Astrocyte (in vitro differentiated cells and primary cell): ENCODE measurements at places on chromosomes 6 and 20. TPM values are rescaled to one million over a fixed set of nuclear protein-coding genes. Genes with fewer than 3 reads are reported as not detected.

GGTLC1 gene
- not detected in 2 replicates for total RNA-seq

GRCh38 chr6:168160506-168161370 lies 81.7 kb upstream of the FRMD1 start:
- DNase-seq: no peak

FAM184A gene
- total RNA-seq: 1.3 and 2.0 TPM in 2 replicates

DNA sequence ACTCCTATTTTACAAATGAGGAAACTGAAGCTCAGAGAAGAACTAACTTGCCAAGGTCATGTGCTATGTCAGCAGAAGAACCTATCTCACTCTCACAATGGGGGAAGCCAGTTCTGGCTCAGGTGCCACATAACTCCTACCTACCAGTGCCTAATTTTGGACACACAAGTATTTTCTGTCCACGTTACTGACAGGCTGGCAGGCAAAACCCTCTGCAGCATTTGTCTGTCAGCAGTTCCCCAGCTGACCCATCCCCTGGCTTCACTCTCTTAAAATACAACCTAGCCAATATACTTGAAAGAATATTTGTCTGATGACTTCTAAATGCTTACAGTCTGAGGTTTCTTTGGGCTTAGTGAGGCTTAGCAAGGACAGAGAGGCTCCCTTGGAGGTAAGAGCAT lies 15.5 kb downstream of the GSS start:
- no peak for DNase-seq

- DNase-seq: no peak
These were observed 4.5 kb downstream of the ATXN1 start for GRCh38 chr6:16756660-16757255.

GRCh38 chr6:149435919-149436586 lies 36.0 kb downstream of the SUMO4 start:
- no peak for DNase-seq

GRCh38 chr20:60482221-60483008 lies 524.2 kb downstream of the CDH26 start:
- no peak for DNase-seq

SMLR1 gene
- not detected in 2 replicates for total RNA-seq

DNA sequence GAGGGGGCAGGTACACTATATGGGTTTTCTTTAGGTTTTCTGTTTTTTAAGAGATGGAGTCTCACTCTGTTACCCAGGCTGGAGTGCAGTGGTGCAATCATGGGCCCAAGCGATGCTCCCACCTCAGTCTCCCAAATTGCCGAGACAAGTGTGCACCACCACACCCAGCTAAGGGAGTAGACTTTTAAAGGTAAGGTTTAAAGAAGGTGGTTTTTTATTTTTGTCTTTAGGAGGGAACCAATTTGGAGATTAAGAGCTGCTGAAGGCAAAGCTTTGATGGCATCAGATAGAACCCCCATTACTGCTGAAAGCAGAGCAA lies 7.9 kb downstream of the SRSF6 start:
- DNase-seq: no peak

DNA sequence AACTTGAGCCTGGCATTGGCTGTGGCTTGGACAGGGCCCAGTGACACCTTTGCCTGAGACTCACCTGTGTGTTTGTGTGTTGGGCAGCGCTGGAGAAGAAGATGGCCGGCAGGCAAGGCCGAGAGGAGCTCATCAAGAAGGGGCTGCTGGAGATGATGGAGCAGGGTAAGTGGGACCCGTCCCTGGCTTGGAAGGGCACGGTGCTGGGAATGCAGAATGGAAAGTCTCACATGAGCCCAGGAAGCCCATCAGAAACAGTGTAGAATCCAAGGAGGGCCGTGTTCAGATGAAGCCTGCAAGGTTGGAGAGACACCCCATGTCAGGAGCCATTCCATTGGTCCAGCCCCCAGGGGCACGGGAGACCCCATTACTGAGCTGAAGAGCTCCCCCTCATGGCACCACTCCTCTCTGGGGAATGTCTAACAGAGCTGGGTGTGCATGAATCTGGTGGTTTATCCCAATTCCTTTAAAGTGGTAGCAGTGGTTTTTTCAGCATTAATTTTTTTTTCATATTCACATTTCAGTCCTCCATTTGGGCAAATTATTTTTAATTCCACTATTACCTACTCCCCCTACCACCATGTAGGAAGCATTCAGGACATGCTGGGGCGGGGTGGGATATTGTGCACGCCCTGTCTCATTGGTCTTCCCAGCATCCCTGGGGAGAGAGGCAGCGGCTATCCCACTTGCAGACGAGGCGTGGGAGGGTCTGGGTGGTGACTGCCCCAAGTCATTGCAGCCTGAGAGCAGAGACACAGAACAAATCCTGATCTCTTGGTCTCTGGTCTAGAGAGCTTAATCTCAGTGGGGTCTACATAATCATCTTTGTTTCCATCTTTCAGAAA lies 143.6 kb downstream of the PHACTR3 start:
- no peak for DNase-seq

- DNase-seq: no peak
These were observed 134.0 kb downstream of the SCML4 start for GRCh38 chr6:107689951-107690642.

LY6G5C gene
- 2.9 and 3.9 TPM in 2 replicates for total RNA-seq

- no peak for DNase-seq
These were observed 256.0 kb downstream of the LY86 start for GRCh38 chr6:6844530-6844929.

- no peak for DNase-seq
These were observed 33.2 kb downstream of the VEGFA start for GRCh38 chr6:43803055-43803782.

DNA sequence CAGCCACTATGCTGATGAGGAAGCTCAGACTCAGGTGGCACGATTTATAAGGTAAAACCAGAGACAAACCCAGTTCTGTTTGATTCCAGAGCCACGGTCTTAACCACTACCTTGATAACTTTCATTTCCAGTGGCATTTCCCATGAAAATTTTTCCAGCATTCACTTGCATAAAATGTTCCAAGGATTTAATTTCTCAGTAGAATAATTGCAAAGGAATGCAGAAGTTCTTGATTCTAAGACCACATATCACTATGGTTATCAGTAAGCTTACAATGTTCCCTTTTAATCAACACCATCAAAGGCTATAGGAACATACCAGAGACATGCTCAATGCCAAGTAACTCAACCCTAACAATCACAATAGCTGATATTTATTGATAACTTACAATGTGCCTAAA lies 306.0 kb upstream of the HS3ST5 start:
- peak; percentile 0 for DNase-seq

GRCh38 chr6:129289442-129289841 lies 406.5 kb downstream of the LAMA2 start:
- no peak for DNase-seq

- peak; percentile 90 for DNase-seq
These were observed 146.2 kb downstream of the TBX18 start for GRCh38 chr6:84618046-84618752.

CHRNA4 gene
- 0.82 and 1.8 TPM in 2 replicates for total RNA-seq

GRCh38 chr6:150651808-150652470 lies 52.3 kb downstream of the PLEKHG1 start:
- peak; percentile 66 for DNase-seq

DNA sequence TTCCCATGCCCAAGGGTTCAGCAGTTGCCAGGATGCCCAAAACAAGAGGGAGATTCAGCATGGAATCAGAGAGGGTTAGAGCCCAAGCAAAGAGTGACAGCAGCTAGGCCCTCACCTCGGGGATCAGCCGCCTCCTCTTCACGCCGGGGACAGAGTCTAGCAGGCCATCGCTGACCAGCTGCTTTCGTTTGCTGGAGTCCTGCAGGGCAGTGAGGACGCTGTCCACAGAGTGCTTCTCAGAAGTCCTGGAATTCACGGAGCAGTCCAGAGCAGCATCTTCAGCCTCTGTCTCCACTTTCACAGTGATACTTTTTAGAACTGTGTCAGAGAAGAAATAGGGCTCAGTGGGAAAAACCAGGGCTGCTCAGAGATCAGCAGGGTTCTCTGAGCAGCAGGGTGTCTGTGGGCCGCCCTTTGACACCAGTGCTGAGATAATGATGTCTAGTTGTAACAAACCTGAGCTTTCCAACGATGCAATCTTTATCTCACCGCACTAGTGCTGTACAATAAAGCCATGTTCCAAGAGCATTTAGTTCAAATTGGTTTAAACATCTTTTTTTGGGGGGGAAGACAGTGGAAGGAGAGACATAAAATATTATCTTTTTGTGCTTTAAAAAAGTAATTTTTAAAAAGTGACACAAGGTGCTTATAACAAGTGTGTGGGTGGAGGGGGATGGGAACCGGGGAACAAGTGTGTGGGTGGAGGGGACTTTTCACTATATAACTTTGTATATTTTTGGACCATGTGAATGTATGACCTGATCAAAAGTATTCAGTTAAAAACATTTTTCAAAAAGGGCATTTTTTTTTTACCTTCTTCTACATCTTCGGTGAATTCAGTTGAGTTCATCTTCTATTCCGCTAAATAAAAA lies 16.6 kb downstream of the BEND3 start:
- no peak for DNase-seq
